ENCODE measurements at places on chromosomes 3 and 15.
A peak's percentile ranks its signal among the peaks of the same experiment; 100 is the strongest.

DNA sequence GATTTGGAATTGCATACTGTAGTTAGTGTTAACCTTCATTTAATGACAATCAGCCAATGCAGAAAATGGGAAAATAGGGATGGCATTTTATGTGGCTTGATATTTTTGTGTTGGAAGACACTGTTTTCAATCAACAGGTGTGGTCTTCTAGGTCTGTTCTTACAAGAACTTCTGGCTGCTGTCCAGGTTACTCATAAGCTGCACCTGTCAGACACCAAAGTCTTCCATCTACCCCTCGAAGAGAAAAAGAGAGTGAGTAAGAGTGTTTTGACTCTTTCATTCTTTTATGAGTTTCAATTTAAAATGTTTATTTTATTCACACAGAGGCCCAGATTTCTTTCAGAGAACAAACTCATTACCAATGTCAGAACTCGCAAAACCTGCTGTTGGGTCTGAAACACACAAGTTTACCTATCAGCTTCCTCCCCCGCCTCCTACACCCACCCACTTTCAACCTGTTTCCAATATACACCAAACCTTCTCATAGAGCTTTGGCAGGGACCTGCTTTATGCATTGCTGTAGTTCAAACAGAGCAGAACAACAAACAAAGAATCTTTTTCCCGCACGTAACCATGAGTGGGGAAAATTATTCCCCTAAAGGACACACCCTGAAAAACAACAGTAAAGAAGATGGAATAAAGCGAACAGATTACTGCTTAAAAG, 767.7 kb upstream of the ALCAM start:
- DNase-seq = no peak

DNA sequence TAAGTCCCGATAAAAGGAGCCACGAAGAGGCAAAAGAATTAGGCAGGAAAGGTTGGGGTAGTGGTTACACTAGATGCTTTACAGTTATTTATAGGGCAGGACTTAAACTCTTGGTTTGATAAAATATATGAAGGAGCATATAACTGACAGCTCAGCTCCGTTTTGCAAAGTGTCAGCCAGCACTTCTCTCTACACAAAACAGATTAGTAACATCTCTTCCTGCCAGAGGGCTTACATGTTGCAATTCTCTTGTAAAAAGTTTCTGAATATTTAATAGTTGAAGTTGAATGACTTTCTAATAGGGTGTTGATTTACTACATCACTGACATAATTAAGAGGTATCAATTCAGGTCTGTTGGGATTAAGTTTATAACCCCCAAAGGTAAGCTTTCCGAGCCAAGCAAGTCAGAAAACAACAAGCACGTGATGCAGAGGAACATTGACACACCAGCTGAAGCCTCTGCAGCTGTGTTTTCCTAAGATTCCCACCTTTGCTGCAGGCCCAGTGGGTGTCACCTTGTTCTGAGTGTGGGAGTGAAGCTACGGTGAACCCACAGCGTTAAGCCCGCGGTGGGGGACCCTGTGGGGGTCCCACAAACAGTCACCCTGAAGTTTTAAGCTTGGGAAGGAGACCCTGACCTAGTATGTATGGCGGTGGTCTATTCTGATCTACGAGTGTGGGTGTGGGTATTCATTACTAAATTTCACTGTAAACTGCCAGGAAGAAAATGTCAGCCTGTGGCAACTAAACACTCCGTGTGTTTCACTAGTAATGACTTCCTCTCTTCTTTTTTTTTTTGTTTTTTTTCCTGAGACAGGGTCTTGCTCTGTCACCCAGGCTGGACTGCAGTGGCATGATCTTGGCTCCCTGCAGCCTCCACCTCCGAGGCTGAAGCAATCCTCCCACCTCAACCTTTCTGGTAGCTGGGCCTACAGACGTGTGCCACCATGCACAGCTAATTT, 22.0 kb upstream of the ATP13A3 start:
- no peak for DNase-seq

- DNase-seq = no peak
Observed at GRCh38 chr15:47720555-47720954, 3.2 kb downstream of the SEMA6D start.

DNA sequence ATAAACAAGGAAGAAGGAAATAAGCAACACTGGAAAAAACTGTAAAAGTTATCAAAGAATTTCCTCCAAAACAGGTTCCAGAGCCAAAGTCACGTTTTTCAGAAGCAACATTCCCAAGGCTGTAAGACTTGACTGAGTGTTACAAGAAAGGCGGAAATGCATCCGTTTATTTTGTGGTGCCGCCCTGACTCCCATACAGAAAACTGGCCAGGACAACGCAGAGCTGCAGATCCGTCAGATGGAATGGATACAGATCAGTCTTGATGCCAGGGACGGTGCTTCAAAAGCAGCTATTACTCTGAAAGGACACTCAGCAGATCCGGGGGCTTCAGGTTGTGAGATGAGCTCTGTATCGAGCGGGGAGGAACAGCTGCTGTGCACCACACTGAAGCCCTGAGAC, 83.4 kb downstream of the GABRG3 start:
- no peak for DNase-seq

GRCh38 chr3:195580744-195581443, 2.8 kb downstream of the APOD start:
- DNase-seq = peak; percentile 23

DNA sequence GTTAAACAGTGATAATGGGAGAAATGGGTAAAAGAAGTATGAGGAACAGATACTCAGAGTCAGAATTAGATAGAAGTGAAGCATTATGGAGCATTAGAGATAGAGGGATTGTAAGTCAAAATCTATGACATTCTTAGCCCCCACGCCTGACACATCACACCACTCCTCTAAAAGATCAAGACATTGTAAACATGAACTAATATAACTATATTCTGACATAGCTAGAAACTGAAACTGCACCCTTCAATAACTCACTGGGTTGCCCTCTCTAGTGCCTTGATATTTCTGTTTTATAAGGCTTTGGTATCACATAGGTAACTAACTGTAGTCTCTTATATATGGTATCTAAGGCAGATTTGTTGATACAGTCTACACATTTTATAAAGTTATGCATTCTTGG, 684.3 kb upstream of the DPPA4 start:
- no peak for DNase-seq

GRCh38 chr3:104676241-104676640, 690.5 kb upstream of the ALCAM start:
- DNase-seq = no peak

DNA sequence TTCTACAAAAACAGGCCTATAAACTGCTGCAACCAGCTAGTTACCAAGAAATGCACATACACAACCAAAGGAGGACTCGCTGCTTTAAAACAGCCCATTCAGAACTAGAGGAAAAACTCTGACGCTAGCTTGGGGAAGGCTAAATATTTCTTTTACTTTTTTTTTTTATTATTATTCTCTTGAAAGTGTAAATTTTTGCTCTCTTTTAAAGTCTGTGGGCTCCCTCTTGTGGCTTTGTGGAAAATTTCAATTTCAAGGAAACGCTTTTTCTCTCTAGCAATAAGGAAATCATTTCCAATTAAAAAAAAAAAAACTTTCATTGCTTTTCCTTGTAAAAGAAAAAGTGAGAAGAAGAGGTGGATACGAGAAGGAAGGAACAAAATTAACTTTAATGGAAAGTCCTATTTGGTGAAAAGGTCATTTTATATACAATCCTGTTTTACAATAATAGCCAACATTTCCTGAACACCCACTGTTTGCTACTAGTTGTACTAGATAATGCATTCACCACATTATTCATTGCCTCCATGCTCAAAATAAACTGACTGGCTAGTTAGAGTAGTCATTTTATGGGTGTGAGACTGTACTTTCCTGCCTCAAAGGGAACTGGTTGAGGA, 51.2 kb upstream of the SAMMSON start:
- peak; percentile 8 for DNase-seq

DNA sequence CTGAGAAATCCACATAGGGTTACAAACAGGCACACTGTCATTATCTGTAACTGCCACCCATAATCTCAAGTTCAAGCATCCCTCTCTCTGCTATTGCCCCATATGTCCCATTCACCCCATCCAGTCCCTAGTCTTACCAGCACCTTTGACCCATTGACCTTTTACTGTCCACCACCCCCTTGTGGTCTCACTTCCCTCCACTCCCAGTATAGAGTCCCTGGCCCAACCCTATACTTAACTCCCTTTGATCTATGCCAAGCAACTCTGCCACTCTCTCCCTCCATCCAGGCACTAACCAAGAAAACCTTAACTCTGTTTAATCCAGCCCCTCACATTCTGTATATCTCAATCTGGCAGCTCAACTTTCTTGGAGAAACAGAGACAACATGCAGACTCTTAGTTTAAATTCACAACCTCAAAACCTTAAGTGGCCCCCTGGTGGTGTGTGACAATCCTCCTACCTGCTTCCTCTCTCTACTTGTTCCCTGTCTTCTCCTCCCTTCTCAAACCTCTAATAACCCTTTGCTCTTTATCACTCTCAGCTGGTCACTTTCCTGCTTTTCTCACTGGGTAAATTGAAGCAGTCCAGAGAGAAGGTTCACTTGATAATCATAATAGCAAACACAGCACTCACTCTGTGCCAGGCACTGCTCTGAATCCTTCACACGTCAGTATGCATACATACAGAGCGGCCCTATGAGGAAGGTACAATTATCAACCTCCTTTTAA, 162.7 kb downstream of the STT3B start:
- DNase-seq = no peak

GRCh38 chr15:67515557-67515956, 5.4 kb upstream of the C15orf61 start:
- DNase-seq = no peak

- no peak for DNase-seq
Observed at GRCh38 chr3:85081191-85081906, 122.6 kb downstream of the CADM2 start.

DNA sequence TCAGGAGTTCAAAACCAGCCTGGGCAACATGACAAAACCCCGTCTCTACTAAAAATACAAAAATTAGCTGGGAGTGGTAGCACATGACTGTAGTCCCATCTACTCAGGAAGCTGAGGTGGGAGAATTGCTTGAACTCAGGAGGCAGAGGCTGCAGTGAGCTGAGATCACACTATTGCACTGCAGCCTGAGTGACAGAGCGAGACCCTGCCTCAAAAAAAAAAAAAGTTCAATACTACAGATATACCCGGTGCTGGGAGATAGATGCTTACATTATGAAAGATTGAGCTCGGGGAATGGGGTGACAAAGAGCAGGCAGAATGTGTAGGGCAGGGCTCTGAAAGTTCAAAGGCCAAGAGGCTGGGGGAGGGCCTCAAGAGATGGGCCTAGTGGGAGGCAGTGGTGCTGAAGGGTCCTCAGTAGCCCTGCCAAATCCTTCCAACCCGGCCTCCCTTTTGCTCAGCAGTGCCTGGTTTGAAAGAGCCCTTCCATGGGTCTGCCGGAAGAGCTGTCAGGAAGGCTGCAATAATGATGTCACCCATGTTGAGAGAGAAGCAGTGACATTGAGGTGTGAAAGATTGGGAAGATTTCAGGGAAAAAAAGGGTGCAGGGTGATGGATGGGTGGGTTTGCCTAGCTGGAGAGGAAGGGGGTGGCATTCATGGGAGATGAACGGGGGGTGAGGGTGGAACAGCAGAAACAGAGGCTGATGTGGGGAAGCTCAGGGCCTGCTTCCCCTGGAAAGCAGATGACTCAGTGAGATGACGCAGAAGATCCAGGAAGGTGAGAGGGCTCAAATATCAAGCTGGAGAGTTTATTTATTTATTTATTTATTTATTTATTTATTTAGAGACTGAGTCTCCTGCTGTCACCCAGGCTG, 20.0 kb upstream of the IREB2 start:
- DNase-seq = no peak

DNA sequence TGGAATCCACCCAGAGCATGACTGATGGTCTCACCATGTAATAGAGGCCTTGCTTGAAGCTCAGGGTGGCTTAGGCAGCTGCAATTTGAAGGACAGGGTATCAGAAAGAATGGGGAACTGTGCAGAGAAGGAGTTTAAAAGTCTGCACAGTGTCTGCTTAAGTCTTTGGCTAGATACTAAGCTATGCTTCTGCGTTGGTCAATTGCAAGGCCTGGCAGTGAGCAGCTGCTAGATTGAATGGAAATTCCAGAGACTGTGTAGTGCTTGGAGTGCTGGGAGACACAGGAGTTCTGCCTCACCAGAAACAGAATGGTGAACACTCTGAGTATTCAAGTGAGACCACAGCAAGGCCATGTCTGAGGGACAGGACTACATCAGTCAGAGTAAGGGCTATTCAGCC, 17.3 kb upstream of the ATP10A start:
- DNase-seq = no peak

DNA sequence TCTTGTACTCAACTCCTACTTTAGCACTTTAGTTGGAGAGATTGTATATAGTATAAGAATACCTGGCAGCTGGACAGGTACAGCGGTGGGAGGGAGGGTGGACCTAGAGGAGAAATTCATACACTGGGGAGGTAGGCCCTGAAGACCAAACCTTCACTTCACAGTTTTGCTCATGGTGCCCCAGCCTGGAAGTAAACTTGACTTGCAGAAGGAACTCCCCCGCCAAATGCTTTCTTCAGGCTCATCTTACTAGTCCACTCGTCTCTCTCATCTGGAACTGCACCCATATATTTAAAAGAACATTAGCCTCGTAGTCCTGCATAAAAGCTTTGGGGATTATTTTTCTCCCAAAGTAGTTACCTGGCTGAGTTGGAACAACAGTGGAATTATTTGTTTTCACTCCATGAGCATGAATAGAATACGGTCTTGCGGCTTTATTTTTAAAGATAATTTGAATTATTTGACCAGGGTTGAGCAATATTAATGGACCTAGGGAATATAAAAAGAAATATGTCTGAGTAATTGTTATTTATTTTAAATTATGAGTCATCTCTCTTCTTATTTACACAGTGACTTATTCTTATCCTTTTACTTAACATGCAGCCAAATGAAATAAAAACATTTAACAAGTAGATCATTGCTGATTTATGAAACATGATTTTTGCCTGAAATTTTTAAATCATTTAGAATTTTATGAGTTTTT, 25.5 kb upstream of the CP start:
- no peak for DNase-seq

DNA sequence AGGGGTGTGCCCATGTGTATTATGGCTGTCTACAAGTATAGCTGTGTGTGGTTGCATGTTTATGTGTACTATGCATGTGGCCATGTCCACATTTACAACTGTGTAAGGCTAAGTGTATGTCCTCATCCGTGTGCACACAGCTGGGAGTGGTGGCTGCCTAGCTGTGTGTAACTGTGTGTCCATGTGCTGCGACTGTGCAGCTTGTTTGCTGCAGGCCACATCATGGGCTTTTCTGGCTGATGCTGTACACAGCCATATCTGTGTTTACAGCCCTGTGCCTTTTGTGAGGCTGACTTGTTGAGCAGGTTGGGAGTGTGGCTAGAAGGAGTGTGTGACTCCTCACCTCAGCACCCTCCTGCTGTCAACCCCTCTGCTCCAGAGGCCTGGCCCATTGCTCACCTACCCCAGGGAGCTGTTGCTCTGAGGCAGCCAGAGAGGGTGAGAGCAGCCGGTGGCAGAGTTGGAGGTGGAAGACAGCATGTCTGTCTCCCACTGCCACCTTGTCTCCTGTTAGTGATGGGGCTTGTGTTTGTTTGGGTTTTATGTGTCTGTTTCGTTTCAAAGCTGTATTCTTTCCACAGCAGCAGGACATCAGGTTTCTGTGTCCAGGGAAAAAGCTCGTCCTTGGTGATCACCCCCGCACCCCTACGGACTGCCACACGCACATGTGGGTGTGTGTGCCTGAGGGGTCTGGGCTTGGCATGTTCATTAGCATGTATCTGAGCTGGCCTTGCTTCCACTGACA, 1.4 kb upstream of the GRM2 start:
- no peak for DNase-seq

All from fibroblast of skin of left biceps (primary cell).